ENCODE measurements at places on chromosomes 6 and 20. TPM values are rescaled to one million over a fixed set of nuclear protein-coding genes. Genes with fewer than 3 reads are reported as not detected.

Gene UST
- 0.16 TPM for total RNA-seq

Gene DDO
- 0.16 TPM for total RNA-seq

Gene MEI4
- under 0.01 TPM for total RNA-seq

Gene MOG
- total RNA-seq: not detected

Gene TFAP2D
- total RNA-seq: not detected

Gene PKHD1
- not detected for total RNA-seq

Gene SAMD5
- total RNA-seq: 0.65 TPM

Gene PRDM1
- total RNA-seq: 4.8 TPM

Gene NNAT
- total RNA-seq: not detected

Gene SLCO4A1
- total RNA-seq: 5.0 TPM

Gene PRL
- not detected for total RNA-seq

Gene SNX21
- 10.2 TPM for total RNA-seq

Gene CNBD2
- total RNA-seq: 3.4 TPM

Gene TRIM10
- not detected for total RNA-seq

Gene CLDN20
- total RNA-seq: not detected

Gene CAGE1
- total RNA-seq: under 0.01 TPM
